ENCODE measurements at places on chromosomes 4 and X.

- DNase-seq = no peak
These were observed 164.9 kb downstream of the RNF150 start for GRCh38 chr4:140968371-140968770.

- no peak for DNase-seq
These were observed 101.5 kb downstream of the DMD start for GRCh38 chrX:33109858-33110257.

DNA sequence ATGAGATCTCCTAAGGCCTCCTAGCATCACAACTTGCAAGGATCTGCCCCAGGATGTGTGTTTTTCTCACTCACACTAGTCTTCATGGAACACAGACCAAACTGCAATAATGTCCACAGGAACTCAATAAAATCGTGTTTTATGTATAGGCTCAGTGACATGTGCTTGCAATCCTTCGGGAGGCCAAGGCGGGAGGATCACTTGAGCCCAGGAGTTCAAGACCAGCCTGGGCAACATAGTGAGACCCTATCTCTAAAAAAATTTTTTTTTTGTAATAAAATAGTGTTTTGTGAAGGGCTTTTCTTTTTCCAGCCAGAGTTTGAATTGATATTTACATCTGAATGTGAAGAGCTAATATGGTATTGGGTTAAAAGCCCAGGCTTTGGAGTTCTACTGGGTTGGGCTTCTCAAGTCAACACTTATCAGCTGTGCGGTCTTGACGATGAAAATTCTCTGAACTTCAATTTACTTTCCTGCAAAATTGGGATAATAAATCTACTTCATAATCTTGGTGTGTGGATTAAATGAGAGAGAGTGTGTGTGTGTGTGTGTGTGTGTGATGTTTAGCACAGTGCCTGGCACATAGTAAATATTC is 38.7 kb upstream of the SETD7 start:
- DNase-seq = no peak

DNA sequence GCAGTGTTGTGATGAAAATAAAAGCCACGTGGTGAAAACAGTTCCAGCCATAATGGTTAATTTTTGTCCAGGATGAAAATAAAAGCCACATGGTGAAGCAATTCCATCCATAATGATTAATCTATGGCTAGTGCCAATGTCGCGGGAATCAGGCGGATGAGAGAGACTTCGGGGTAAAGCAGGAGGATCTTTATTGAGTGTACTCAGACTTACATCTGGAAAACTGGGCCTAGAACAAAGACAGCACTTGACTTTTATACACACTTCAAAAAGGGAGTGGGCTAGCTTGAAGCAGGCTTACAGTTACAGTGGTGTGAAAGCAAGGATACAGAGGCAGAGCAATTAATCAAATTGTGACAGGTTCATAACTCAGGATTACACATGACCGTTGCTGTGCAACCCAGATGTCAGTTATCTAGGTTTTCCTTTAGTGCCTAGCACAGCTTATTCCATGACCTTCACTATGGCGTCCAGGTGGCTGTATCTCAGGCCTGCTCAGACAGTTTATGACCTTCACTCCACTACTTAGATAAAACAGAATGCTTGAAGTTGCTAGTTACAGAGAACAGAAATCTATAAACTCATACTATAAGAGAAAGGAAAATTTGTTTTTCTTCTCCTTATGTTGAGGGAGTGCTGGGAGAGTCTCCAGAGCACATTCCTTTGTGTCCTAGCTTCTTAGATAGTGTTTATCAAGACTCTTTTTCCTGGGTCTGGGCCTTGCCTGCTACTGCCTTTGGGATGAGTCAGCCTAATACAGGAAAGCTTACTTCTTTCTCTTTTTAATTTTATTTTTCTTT is 5.9 kb upstream of the PLA2G12A start:
- no peak for DNase-seq

DNA sequence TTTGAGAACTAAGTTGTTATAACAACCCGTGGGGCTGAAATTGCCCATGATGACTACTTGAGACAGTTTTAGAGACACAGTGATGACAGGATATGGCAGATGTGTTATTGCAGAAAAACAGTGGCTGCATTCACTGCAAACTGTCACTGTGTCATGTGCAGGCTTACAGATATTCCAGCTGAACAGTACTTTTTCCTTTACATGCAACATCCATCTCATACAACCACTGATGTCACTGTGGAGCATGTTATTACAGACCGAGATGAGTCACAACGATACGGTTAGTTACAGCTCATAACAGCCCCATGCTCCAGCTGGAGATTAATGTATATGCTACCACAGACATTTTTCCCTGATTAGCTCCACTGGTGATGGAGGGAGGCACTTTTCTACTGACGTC is 207.4 kb downstream of the TMA16 start:
- DNase-seq = no peak

DNA sequence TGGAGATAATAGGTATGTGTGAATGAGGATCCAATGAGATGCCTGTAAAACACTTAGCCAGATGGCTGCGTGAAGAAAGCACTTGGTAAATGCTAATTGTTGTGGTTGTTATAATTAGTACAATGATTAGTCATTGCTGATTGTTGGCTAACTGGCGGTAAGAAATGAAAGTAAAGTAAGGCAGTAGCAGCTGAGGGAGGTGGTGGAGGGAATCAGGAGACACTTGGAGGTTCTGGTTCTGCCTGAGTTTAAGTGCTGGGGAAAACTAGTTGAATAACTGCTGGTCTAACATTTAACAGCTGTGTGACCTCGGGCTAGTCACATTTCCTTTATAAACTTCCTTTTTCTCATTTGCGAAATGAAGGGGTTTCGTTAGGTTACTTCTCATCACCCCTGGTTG is 30.9 kb downstream of the CD38 start:
- DNase-seq = no peak

DNA sequence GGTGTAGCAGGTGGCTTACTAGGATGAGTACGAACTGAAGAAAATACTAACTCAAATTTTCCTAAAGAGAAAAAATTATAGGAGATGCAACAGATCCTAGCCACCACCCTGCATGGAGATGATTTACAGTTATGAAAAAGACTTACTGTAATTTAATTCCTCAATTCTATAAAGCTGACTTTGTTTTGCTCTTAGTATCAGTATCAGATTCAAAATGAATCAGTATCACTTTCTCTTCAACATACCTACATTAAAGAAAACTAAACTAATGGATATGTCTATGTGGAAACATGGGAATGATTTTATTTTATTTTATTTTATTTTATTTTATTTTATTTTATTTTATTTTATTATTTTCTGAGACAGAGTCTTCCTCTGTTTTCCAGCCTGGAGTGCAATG is 525.8 kb downstream of the NLGN4X start:
- DNase-seq = no peak

Measured in activated CD4-positive, CD25-positive, alpha-beta regulatory T cell (primary cell).